ENCODE measurements at places on chromosomes 4 and X.

DNA sequence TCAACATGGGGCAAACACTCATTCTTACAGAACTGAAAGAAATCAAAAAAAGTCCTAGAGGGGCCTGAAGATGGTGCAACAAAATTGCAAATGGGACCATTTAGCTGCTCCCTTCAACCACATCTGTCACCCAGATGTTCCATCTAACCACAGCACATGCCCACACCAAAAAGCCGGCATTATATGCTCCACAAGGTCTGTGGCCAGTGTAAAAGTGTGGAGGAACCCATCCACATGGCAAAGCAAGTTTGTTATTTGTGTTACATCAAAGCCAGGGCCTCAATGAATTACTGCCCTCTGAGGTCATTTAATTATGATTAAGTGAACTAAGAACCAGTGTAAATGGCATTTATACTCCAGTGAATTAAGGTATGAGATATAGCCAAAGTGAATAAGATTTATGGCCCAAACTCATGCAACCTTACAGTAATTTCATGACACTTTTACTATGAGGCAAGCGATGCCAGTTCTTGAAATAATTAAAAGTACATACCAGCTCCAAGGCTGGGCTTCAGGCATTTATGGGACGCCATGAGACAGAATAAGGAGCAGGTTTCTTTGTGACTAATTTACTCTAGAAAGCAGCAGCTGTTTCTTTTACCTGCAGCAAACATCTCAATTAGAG lies 48.7 kb upstream of the FGF16 start:
- DNase-seq = no peak

DNA sequence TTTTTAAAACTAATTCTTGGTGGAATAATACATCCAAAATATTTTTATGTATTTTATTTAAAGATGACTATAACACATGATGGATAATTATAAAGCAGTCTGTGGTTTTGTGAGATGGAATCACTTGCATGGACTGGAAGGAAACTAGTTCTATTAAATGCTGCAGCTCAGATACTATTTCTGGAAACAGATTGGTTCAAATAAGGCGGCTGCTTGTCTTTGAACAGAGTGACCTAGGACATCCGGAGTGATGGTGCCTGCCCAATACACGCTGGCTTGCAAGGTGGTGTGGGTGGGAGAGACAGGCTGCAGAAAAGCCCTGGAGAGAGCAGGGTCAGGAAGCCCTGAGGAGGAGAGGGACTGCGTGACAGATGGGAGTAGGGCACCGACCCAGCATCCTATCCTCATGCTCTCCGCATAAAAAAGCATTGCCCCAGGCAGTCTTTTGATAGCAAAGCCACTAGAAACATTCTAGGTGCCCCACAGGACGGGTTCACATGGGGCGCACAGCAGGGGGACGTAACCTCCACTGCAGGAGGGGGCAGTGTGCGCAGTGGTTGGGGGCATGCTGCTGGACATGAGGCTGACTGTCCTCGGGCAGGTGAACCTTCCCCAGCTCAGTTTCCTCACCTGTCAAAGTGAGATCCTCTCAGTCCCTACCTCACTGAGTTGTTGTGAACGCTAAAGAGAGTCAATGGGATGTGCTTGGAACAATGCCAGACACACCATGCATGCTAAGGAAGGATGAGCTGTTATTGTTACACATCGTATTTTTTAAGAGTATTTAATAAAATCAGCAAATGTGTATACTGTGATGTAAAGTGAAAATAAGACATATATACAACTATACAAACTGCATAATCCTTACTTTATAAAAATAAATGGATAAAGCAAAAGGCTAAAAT lies 71.3 kb downstream of the EVC2 start:
- no peak for DNase-seq

- DNase-seq = no peak
Observed at GRCh38 chr4:136841526-136841925, 690.8 kb downstream of the PCDH18 start.

DNA sequence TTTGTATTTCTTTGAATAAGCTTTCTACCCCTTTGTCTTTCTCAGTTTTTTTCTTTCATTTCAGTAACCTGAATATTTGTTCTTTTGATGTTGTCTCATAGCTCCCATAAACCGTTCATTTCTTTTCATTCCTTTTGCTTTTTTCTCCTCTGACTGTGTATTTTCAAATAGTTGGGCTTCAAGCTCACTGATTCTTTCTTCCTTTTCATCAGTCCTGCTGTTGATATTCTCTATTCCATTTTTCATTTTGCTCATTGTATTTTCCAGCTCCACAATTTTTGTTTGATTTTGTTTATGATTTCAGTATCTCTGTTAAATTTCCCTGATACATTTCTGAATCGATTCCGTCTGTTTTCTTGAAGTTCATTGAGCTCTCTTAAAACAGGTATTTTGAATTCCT lies 129.6 kb upstream of the NUDT6 start:
- DNase-seq = no peak

DNA sequence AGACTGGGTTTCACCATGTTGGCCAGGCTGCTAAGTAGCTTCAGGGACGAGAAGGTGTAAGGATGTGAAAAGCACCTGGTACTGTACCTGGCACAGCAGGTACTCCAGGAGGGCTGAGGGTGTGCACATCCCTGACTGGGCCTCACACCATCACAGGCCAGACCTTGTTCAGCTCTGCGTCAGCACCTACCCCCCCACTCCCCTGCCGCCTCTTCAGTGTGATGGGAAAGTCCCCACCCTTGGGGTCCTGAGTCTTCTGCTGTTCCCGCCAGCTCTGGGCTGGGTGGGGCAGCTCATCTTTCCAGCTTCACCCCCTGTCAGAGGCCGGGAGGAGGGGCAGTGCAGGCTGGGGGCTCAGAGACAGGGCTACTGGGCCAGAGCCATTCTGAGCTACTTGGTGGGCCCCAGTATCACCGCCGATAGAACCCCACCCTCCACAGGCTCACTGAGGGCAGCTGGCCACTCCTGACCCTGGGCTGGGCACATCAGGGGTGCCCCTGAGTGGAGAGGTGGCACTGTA lies 6.7 kb upstream of the SH3BP2 start:
- DNase-seq = no peak

DNA sequence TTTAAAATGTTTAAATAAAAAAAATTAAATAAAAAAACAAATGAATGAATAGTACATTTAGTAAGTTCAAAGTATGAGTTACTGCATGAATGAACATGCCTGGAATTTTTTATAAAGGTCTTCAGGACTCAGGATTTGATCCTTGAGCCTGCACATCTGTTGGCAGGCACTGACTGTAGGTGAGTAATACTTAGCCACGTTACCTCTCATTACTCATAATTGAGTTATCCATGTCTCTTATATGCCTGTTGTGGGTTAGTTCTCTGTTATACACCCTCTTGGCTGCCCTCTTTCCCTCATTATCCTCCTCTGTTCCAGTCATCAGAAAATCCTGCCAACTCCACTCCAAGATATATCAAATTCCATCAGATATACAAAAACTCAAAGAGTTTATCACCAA lies 276.0 kb downstream of the FBXW7 start:
- no peak for DNase-seq

DNA sequence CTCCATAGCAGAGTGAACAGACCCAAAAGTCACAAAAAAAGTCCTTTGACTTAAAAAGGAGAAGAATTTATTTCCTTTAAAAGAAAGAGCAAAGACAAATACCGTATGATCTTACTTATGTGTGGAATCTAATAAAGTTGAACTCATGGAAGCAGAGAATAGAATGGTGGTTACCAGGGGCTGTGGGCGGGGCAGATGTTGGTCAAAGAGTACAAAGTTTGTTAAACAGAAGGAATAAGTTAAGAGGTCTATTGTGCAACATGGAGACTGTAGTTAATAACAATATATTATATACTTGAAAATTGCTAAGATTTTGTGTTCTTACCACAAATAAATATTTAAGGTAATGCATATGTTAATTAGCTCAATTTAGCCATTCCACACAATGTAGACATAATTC lies 173.3 kb upstream of the S100G start:
- no peak for DNase-seq

DNA sequence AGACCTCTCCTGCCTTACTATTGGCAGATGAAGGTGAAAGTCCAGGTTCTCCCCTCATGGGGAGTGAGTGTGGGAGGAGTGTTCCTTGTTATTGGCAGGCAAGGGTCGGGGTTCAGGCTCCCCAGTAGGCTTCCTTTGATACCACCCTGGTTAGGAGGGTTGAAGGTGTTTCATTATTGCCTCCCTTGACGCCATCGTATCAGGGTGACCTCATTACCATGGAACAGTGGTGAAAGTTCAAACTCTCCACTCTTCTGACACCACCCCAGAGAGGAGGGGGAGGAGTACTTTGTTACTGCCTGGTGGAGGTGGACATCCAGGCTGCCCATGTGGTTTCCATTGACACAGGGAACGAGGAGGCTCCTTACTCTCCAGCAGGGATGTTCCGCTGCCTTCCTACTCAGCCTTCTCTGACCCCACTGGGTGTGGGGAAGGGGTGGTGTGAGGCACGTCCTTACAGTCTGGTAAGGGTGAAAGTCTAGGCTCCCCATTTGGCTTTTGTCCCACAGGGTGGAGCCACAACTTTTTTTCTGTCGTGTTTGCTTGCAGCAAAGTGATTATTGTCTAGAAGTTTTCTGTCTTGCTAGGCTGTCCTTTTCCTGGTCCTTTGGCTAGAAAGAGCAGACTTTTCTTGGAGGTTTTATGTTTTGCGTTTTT lies 37.2 kb upstream of the USP9X start:
- DNase-seq = no peak

DNA sequence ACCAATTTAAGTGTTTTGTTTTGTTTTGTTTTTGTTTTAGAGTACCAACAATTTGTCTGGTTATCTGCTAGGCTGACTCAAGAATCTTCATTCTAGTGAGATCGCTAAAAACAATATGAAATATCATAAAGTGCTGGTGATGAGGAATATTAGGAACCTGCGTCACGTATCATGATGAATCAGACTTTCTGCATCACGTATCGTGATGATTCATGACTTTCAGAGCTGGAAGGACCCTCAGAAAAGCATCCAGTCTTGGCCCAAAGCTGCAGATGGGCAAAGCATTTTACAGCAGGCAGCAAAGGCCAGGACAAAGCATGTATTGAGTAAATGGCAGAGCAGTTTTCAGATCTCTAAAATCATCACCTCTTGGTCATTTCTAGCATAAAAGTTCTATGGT lies 278.0 kb upstream of the BOD1L1 start:
- no peak for DNase-seq

DNA sequence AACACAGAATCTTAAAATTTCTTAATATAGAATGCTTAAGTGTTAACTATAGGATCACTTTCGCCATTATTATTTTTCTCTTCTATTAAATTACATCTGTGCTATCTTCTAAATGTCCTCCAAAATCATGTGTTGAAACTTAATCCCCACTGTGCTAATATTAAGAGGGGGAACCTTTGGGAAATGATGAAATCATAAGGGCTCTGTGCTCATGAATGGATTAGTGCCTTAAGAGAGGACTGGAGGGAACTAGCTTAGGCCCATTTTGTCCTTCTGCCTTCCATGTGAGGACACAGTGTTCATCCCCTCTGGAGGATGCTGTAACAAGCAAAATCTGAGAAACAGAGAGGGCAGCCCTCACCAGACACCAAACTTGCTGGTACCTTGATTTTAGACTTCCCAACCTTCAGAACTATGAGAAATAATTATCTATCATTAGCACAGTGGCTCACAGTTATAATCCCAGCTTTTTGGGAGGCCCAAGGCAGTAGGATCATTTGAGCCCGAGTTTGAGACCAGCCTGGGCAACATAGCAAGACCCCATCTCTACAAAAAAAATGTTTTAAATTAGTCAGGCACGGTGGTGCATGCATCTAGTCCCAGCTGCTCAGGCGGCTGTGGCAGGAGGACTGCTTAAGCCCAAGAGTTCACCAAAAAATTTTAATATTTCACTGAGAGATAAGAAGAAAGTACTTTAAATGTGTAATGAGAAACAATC lies 26.3 kb downstream of the KLHL8 start:
- no peak for DNase-seq

DNA sequence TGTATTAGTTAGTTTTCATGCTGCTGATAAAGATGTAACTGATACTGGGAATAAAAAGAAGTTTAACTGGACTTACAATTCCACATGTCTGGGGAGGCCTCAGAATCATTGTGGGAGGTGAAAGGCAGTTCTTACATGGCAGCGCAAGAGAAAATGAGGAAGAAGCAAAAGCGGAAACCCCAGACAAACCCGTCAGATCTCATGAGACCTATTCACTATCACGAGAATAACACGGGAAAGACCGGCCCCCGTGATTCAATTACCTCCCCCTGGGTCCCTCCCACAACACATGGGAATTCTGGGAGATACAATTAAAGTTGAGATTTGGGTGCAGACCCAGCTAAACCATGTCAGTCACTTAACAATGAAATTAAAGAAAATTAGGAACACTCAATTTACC lies 499.1 kb downstream of the FSTL5 start:
- DNase-seq = no peak

GRCh38 chr4:5656415-5656814 lies 51.9 kb downstream of the EVC2 start:
- DNase-seq = no peak

GRCh38 chrX:108072746-108073145 lies 18.6 kb downstream of the PSMD10 start:
- no peak for DNase-seq

- no peak for DNase-seq
Observed at GRCh38 chr4:92551616-92552015, 247.8 kb downstream of the GRID2 start.

DNA sequence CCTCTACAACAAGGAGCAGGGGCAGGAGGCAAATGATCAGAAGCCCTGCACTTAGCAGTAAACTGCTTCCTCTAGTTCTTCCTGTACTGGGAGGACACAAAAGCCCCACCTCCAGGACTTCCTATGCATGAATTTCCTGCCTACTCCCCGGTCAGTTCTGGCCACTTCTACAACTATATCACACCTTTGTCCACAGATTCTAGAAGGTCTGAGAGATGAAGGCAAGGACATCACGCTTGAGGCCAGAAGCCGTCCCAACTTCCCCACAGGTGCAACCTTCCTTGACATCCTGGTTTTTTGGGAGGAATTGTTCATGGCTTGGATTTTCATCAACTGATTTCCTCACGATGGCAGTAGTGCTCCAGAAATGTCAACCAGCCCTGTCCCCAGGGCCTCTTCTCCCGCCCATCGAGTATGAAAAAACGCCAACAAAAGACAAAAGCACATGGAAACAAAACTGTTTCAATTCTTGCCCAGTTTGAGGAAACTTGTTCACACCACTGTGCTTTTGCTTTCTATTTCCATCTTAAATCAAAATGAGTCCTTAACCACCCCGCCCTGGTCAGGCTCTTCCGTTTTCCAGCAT lies 206.5 kb upstream of the STK26 start:
- DNase-seq = no peak

DNA sequence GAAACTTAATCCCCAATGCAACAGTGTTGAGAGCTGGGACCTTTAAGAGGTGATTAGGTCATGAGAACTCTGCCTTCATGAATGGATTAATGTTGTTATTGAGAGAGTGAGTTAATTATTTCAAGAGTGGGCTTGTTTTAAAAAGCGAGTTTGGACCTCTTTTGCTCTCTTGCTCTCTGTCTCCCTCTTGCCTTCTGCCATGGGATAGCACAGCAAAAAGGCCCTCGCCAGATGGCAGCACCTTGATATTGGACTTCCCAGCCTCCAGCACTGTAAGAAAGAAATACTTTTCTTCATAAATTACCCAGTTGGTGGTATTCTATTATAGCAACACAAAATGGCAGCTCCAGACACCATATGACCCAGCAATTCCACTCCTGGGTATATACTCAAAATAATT lies 7.0 kb upstream of the ATP6AP2 start:
- no peak for DNase-seq

Data from NCI-H1694 (cell line).